H4 (cell line): ENCODE measurements at places on chromosomes 5 and 9. TPM values are rescaled to one million over a fixed set of nuclear protein-coding genes. Genes with fewer than 3 reads are reported as not detected.

DNA sequence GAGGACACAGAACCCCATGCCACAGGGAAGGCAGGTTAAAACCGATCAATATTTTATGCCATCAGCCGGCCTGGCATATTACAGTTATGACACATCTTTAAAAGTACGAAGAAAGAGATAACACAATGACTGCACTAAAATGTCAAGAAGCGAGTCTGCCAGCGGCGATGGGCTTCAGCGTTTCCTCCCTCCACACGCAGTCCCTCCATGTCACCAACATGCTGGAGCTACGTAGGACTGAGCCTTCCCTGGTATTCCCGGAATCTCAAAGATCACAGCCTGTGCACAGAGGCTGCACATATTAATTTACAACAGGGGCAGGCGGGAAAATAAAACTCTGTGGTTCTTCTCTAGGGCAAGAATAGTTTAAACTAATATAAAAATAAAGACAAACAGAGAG is 257.7 kb downstream of the IRX1 start:
- DNase-seq, result no peak

DNA sequence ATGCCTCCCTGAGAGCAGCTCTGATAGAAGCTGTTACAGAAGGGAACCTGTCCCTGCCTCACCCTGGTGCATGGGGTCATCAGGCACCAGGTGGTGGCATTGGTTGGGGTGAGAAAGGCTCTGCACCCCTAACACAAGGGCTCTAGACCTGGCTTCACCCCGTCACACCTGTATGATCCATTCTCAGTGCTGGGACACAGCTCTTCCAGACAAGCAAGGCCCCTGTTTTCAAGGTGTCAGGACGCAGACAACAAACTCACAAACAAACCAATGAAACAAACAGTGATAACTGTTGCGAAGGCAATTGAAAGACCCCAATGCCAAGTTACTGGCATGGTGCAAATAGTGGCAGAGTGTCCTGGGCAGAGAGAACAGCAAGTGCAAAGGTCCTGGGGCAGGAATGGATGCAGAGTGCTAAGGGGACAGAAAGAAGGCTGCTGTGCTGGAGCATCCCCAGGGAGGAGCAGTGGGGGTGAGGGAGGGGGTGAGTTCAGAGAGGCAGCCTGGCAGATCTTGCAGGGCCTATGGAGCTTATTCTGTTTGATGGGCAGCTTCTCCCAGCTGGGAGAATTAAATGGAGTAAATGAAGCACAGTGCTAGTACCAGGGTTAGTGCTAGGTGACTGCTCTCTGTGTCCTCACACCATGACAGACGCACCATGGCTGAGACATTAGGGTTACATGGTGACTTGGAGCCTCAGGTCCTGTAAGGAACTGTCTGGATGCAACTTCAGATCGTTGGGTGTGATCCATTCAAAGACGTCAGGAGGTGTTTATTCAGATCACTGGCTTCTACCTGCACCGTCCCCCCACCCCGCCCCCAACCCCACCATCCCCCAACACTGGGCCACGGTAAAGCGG is 67.9 kb upstream of the UNC5A start:
- DNase-seq, result no peak

GRCh38 chr5:136538534-136538933 is 173.2 kb upstream of the TRPC7 start:
- DNase-seq, result no peak

- DNase-seq, result no peak
Observed at GRCh38 chr9:88721025-88721424, 186.0 kb downstream of the NXNL2 start.

DNA sequence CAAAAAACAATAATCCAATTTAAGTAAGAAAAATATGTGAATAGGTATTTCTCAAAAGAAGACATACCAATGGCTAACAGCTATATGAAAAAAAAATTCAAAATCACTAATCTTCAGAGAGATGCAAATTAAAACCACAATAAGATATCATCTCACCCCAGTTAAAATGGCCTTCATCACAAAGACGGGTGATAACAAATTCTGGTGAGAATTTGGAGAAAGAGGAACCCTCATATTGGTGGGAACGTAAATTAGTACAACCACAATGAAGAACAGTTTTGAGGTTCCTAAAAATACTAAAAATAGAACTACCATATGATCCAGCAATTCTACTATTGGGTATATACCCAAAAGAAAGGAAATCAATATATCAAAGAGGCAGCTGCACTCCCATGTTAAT is 94.3 kb downstream of the TMEM167A start:
- DNase-seq, result no peak

Gene STPG3
- total RNA-seq, result not detected in 2 replicates

Gene MARVELD2
- 0.08 and 0.12 TPM in 2 replicates for total RNA-seq

DNA sequence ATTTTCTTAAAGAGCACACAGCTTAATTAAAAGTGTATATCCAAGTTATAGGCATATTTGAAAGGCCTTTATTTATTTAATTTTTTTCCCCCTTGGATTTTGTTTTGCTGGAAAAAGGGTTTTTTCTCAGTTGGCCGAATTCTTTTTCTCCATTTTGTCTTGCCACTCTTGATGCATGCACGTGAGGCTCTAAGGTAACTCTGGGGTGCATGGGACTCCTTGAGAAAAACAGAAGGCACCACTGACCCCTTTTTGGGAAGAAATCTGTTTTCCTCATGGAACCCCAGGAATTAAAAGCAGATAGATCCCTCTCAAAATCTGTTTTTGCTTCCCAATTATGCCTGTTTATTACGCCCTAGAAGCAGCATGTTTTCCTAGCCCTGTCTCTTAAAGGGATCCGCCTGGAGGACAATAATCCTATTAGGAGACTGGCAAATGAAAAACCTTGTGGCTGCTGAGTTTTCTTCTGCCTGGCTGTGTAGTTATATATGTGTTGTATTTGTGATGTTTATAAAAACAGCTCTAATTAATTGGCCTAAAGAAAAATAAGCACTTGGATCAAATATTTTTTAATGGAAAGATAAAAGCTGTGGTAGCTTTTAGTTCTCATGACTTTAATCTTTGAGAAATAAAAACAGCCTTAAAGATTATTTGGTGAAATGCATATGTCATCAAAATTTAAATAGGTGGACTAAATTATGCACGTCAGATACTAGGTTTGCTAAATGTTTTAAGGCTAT is 435.1 kb upstream of the CDH9 start:
- DNase-seq, result peak; percentile 30

- DNase-seq, result no peak
Observed at GRCh38 chr5:169804861-169805260, 167.8 kb downstream of the DOCK2 start.

DNA sequence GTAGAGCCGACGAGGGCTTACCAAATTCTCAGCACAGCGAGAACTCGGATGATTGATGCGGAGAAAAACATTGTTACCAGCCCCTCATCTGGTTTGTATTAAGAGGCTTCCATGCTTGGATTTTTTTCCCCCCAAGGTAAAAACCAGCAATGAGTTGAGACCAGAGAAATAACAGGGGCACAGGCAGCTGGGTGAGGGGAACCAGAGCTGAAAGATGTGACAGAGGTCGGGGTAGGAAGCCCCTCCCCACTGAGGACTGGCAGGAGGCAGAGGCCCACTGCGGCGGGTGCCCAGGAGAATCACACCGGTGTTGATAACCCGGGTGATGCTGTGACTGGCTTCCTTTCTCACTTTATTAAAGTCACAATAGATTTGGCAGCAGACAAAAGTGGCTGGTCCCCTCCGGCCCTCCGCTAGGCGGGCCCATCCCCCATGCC is 116.5 kb upstream of the PHYKPL start:
- DNase-seq, result no peak

DNA sequence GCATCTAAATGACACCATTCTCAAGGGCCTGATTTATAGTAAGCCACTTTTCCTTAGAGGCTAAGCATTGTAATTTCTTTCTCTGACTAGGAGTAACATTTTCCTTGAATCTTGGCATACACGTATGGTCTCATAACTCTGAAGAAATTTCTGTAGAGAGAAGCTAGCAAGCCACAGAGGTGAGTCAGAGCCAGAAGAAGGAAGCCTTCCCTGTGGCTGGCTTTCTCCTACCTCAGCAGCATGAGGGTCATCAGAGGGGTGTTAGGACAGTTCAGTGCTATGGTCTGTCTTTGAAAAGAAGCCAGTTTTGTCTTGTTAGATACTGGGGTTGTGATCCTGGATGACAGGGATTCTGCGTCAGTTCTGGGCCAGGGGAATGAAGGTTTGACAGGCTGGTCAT is 3.2 kb downstream of the SNX30 start:
- peak; percentile 61 for DNase-seq

Gene BSPRY
- total RNA-seq, result not detected in 2 replicates

- no peak for DNase-seq
Observed at GRCh38 chr5:105924366-105924765, 1746.4 kb downstream of the EFNA5 start.

GRCh38 chr9:116585896-116586295 is 101.2 kb upstream of the TRIM32 start:
- DNase-seq, result no peak

DNA sequence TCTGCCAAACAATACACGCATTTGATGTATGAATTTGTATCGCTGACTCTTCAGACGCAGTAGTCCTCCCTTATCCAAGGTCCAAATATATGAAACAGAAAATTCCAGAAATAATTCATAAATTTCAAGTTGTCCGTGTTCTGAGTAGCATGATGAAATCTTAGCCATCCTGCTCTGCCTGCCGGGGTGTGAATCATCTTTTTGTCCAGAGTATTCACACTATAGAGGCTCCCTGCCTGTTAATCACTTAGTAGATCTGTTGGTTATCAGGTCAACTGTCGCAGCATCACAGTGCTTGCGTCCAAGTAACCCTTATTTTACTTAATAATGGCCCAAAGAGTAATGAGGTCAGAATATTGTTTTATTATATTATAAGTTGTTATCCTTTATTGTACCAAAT is 268.1 kb downstream of the DOCK8 start:
- no peak for DNase-seq

DNA sequence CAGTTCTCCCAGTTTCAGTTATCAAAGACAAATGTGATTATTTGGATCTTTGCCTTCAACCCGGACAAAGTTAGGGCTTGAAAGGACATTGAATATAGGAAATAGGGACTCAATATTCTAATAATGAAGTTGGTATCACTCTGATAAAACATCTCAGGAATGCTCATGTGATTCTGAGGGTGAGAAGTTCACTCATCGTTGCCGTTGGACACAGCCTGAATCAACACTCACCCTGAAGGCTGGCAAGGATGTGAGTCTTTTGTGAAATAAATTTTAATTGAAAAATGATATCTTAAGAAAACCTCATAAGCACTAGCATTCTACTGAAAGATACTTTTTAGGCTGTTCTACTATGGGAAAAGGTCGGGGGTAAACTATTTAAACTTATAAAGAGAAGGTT is 44.8 kb upstream of the C9orf72 start:
- DNase-seq, result no peak

GRCh38 chr9:89711866-89712265 is 107.1 kb downstream of the GADD45G start:
- no peak for DNase-seq

Gene PROB1
- not detected in 2 replicates for total RNA-seq

Gene GALNT12
- 3.1 and 3.6 TPM in 2 replicates for total RNA-seq

- DNase-seq, result no peak
Observed at GRCh38 chr5:61263072-61263471, 69.0 kb upstream of the ZSWIM6 start.

Gene TMEM215
- 0.08 TPM in 1 of 2 replicates, not detected in the other for total RNA-seq

Gene WHRN
- 0.37 and 1.5 TPM in 2 replicates for total RNA-seq

GRCh38 chr9:6733831-6734230 is 23.9 kb upstream of the KDM4C start:
- DNase-seq, result no peak

Gene FOXI1
- total RNA-seq, result not detected in 2 replicates

GRCh38 chr9:101508211-101508610 is 25.4 kb upstream of the RNF20 start:
- DNase-seq, result no peak

DNA sequence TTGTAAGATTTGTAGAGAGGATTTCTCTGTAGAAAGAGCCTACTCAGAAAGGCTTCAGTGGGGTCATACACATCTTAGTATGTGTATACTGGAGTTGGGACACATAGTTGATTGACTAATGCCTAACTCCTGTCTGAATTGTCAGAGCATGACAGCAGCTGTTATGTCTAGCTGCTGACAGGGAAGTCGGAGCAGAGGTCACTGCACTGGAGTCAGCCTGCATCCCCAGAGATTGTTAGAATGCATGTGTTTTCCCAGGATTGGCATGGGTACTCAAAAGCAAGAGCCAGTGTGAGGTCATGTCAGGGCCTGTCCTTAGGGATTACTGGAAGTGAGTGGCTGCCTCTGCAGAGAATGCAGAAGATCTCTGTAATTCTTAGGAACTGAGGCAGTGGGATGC is 82.7 kb downstream of the ITGA1 start:
- DNase-seq, result no peak

Gene FOXD4L4
- not detected in 2 replicates for total RNA-seq

DNA sequence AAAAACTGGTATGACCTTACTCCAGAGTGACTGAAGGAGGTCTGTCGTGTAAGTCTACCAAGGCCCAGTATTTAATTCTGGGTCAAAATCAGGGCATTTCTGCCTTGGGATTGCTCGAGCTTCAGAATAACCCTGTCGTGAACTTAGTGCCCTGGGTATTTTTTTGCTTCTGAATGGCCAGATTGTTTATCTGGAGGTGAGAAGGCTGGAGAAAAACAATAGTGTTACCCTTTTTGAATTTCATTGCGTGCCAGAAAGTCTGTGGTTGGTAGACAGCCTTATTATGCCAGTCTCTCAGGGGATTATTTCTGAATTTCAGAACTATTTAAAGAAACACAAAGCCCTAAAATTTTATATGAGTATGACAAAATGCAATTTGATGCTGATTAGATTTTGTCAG is 323.4 kb downstream of the CSNK1G3 start:
- DNase-seq, result peak; percentile 44

Gene CYLC2
- not detected in 2 replicates for total RNA-seq

Gene SLC46A2
- total RNA-seq, result not detected in 2 replicates

- DNase-seq, result no peak
Observed at GRCh38 chr9:114685951-114686350, 4.0 kb upstream of the TEX48 start.

Gene C9
- not detected in 2 replicates for total RNA-seq

Gene FBXL7
- total RNA-seq, result 3.7 and 5.0 TPM in 2 replicates

DNA sequence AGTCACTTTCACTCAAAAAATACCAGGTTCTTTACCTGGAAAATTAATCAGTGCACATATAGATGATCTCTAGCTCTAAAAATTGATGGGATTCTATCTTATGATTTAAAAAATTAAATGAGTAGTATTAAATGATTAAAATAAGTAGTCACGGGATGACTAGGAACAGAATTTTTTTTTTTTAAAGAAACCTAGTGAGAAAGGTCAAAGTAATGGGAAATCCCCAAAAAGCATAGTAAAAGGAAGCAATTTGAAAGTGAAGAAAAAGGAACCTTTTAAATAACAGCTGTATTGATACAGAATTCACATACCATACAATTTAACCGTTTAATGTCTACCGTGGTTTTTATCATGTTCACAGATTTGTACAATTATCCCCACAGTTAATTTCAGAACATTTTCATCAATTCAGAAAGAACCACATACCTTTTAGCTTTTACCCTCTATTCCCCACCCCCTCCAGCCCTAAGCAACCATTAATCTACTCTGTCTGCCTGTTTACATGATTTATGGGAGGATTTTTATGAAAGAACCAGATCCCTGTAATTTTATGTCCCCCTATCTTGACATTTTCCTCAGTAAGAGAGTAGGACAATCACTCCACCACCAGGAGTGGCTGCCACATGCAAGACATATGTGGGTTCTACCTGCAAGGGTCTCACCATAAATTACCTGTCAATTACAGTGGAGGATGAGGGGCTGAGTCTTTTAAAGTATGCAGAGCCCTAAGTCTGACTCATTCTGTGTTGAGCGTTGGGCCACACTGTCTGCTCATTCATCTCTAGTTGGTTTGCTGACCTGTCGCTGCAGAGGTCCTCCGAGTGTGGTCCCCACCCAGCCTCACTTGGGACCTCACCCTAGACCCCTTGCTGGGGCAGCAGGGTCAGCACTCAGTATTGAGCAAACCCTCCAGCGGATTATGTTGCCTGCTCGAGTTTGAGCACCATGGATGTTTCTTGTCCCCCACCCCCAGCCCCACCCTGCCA is 16.0 kb downstream of the ANKRD33B start:
- no peak for DNase-seq
